ENCODE measurements at places on chromosomes 11 and 22. TPM values are rescaled to one million over a fixed set of nuclear protein-coding genes. Genes with fewer than 3 reads are reported as not detected.

The KIRREL3 gene
- polyA plus RNA-seq, result not detected

The INS gene
- polyA plus RNA-seq, result 124 TPM

The MGAT3 gene
- polyA plus RNA-seq, result 12.7 TPM

DNA sequence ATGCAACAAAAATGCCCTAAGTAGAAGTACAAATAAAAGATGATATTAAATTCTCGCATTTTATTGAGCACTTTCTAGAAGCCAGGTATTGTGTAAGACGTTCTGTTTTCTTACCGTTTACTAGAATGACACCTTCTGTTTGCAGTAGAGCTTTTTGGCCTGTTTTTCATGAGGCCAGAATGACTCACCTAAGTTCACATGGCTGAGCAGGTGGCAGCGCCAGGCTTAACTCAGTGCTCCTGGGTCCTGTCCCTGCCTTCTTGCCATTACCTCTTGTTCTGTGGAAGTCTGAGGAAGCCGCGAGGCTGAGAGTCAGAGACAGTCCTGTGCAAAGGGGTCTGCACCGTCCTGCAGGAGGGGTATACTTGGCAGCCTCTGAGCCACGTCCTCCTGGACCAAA lies 113.8 kb downstream of the ATXN10 start:
- no peak overlapping the region for H3K4me3 ChIP-seq
- no peak for DNase-seq
- peaks cover 5% of the 10 kb centered on the region for H3K4me1 ChIP-seq

- DNase-seq, result peak; percentile 53
- no peak overlapping the region for H3K27ac ChIP-seq
- H3K36me3 ChIP-seq, result peaks cover 55% of the 10 kb centered on the region
- no peak overlapping the region for H3K4me3 ChIP-seq
These were observed 36.5 kb downstream of the PRDM11 start for GRCh38 chr11:45182902-45183301.

GRCh38 chr11:57763568-57763967 lies 2.0 kb downstream of the CTNND1 start:
- peak; percentile 68 for DNase-seq
- H3K36me3 ChIP-seq, result peaks cover 9% of the 10 kb centered on the region
- H3K4me3 ChIP-seq, result peak overlapping the region; percentile 39
- peak overlapping the region; percentile 75 for H3K27ac ChIP-seq
- peaks cover 11% of the 10 kb centered on the region for H3K4me1 ChIP-seq
